Activated T-helper 1 cell treated with Interleukin-2 at 50 U/mL for 16 hours (primary cell): ENCODE measurements at places on chromosomes 4 and X.

DNA sequence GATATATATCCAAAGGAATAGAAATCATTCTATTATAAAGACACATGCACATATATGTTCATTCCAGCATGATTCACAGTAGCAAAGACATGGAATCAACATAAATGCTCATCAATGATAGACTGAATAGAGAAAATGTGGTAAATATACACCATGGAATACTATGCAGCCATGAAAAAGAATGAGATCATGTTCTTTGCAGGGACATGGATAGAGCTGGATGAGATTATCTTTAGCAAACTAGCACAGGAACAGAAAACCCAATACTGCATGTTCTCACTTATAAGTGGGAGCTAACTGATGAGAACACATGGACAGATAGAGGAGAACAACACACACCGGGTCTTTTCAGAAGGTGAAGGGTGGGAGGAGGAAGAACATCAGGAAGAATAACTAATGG is 1318.6 kb downstream of the PCDH19 start:
- no peak for DNase-seq

DNA sequence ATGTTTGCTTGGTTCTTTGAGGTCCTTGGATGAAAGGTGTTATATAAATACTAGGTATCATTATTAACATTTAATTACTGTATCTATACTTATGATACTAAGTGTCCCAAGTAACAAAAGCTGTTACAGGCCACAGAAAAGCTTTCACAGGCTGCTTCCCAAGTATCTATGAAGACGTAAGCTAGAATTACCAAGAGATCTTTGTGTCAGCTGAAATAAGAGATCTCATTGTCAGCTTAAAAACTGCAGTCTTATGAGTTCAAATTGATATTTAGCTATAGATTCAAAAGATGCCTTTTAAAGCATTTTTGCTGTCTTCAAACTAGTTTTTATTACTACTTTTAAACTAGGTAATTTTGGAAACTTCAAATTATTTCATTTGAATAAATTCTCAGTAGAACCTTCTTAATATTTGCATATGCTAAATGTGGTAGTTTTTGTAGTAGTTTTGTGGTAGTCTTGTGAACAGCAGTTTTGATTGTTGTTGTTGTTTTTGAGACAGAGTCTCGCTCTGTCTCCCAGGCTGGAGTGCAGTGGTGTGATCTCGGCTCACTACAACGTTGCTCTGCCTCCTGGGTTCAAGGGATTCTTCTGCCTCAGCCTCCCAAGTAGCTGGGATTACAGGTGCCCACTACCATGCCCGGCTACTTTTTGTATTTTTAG is 170.0 kb upstream of the RPL34 start:
- DNase-seq: no peak

GRCh38 chr4:17491196-17491595 is 20.7 kb downstream of the QDPR start:
- no peak for DNase-seq

GRCh38 chrX:15448010-15448639 is 45.0 kb downstream of the PIR start:
- no peak for DNase-seq

- no peak for DNase-seq
Observed at GRCh38 chrX:50704360-50704759, 109.6 kb downstream of the SHROOM4 start.

GRCh38 chrX:5242091-5242790 is 986.4 kb downstream of the NLGN4X start:
- DNase-seq: no peak

DNA sequence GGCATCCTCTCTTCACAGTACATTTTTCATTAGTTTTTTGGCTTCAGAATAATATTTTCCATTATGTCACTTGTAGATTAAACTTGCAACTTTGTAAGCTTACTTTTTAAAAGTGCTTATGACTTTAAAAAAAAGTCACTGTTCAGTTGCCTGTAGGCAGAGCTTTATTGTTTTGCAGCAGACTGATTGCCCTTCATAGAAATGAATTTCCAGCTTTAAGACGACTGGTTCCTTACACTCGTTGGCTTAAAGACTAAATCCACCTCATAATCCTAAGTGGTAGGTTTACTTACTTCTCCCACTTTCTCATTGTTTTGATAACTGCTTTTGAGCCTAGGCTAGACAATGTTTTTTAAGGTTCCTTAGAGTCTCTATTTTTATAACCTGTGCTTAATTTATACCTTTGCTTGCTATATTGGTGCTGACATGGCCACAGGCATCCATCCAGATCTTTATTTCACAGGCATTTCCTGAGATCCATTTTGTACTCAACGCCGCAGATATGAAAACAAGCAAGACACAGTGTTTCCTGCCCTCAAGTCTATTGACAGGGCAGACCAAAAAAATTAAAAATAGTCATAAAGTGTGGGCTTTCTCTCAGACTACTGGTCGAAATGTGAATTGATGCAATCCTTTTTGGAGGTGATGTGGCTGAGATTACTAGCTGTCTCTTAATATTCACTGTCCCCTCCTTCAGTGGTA is 12.6 kb upstream of the IL13RA2 start:
- no peak for DNase-seq

GRCh38 chr4:88511236-88511635 is 12.3 kb downstream of the PYURF start:
- no peak for DNase-seq

DNA sequence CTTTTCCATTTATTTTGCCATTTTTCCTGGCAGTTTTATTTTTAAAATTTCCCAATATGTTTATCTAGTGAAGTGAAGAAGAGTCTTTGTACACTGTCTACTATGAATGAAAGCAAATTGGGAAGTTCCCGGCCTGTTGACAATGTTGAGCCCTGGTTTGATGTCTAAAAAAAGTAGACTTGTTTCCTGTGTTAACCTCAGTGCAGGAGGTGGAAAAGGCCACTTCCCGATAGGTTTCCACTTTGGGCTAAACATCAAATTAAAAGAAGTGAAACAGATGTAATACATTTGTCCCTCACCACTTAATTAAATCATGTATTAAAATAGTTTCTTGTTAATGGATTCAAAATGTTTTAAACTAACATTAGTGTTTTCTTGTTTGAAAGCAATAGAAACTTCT is 30.0 kb downstream of the BBS12 start:
- DNase-seq: no peak

GRCh38 chr4:2906218-2906617 is 57.0 kb downstream of the NOP14 start:
- no peak for DNase-seq

GRCh38 chr4:185165605-185166063 is 22.6 kb downstream of the SLC25A4 start:
- DNase-seq: no peak

GRCh38 chr4:166734797-166735196 is 499.5 kb downstream of the SPOCK3 start:
- DNase-seq: no peak

- DNase-seq: no peak
Observed at GRCh38 chr4:5821665-5822358, 71.1 kb downstream of the CRMP1 start.

DNA sequence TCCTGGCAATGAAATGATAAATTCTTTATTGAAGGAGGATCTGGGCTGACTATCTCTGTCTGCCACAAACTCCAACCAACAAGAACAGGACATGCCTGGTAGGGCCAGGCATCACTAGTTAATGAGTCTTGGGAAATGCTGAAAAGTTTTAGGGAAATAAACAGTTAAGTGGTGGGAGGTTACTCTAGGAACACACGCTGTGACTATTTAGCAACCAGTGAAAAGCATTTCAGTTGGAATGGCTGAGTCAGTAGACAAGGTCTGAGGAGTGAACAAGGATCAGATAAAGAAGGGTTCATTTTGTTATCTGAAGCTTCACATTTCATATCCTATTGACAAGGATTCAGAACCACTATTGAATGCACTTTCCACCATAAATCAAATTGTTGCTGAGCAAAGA is 394.9 kb upstream of the BOD1L1 start:
- no peak for DNase-seq

DNA sequence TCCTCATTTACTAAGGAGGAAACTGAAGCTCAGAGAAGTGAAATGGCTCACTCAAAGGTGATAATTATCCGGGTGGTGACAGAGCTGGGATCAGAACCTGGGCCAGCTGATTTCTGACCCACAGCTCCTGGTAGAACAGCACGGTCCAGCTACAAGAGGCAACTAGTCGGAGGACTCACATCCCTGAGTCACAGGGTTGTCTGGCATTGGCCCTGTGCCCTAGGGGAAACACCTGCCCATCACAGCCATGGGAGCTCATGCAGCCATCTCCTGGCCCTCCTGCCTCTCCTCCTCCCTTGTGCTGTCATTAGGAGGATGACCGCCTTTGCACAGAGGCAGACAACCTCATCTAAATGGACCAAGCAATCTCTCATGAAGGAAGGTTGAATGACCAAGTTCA is 115.2 kb upstream of the TSPAN5 start:
- no peak for DNase-seq

DNA sequence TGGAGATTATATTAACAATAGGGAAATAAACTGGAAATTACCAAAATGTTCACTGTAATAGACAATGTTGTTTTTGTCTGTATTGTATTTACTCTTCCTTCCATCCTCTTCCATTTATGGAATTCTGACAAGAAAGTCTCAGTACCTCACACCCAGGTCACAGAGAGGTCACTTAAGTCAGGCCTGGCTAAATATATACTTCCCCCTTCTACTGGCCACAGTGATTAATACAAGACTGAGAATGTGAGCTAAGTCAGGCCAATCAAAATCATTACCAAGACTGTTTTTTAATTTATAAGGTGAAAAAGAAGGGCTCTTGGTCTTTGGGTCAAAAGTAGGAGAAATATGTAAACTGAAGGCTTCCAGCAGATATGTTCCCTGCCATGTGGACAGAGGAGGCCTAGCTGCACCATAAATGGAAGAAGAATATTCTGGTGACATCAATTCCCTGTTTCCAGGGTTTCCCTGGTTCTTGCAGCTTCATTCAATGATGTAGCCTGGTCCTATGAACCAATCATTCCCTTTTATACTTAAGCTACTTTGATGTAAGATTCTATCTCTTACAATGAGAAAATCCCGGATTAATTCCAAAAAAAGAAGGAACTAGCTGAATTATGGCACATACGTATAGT is 64.3 kb downstream of the LRBA start:
- DNase-seq: no peak

GRCh38 chrX:23403849-23404248 is 69.2 kb downstream of the PTCHD1 start:
- DNase-seq: no peak

GRCh38 chr4:3262208-3263052 is 13.5 kb downstream of the MSANTD1 start:
- no peak for DNase-seq

GRCh38 chr4:5755161-5755560 is 44.2 kb downstream of the EVC start:
- no peak for DNase-seq

- no peak for DNase-seq
Observed at GRCh38 chr4:2662598-2662997, 93.5 kb downstream of the TNIP2 start.

DNA sequence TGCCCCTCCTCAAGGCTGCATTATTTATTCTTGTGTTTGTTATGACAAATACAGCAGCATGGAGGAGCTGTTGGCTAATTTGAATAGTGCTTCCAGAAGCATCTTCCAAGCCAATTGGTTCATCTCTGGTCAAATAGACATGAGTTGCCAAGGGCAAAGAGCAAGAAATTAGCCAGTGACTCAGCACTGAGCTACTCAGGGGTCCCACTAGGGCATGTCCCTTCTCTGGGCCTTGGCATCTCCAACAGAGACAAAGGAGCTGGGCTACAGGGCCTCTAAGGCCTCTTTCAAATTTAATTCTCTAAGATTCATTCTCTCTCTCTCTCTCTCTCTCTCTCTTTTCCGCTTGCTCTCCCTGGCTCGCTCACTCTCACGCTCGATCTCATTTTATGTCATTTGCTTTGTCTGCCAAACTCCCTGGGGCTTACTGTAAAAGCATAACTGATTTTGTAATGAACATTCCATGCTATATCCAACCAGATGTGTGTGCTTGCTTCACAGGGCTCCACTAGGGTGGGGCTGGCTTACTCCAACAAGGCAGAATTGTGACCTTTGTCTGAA is 86.7 kb upstream of the MAGEA4 start:
- DNase-seq: no peak

GRCh38 chr4:70980196-70980595 is 13.3 kb upstream of the DCK start:
- no peak for DNase-seq

GRCh38 chr4:83285055-83285407 is 433 bp upstream of the COQ2 start:
- no peak for DNase-seq

DNA sequence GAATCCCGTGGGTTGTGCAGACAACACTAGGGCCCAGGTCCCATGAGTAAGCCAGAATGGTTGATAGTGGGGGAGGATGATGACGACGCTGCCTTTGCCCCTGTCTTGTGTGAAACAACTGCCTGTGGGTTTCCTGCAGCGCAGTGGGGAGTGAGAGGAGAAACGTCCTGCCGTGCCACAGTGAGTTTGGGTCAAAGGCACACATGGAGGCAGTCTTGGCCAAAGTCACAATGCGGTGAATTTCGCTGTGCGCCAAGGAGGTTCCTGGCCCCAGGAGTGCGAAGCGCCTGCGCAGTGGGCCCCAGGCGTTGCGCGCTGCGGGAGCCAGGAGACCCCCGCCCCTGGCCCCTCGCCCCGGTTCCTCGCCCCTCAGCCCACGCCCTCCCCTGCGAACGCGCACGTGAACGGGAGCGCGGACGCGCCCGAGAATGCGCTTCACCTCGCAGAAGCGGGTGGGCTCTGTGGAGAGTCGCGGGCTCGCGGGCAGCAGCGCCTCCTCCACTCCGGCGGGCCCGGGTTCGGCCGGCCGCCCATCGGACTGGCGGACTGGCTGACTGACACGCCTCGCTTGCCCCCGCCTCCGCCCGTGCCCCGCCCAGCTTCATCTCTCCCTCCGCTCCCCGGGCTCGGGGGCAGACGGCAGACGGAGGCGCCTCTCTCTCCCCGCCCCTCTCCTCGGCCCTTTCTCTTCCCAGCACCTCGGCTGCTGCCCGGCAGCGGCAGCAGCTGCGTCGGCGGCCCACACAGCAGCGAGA is at the start of gene NUDT10:
NUDT10 (plus strand) TSS at position 635 of the 755 bp plus-strand sequence. CDS start 144 bp downstream, outside the sequence.
- DNase-seq: no peak
